ENCODE measurements at places on chromosomes 3 and 15. TPM values are rescaled to one million over a fixed set of nuclear protein-coding genes. Genes with fewer than 3 reads are reported as not detected.

DNA sequence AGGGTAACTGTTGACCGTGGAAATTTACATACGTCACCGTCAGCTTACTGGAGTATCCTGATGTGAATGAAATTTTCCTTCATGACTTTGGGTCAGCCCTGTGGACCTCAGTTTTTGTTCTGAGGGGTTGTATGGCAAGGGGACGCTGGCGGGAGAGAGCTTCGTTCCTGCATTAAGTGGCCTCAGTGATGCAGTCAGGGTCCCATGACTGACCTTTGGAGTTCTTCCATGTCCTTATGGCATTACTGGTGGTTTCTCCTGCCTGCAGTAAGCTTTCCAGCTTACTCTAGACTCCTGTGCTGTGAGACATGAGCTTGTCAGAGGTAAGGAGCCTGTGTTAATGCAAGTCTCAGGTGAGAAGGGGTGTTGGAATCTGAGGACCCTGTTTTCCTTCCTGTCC, 1.8 kb downstream of the CD276 start:
- peaks cover 31% of the 10 kb centered on the region for H3K27me3 ChIP-seq
- H3K27ac ChIP-seq = no peak overlapping the region
- no peak for DNase-seq
- no peak overlapping the region for H3K4me3 ChIP-seq
- H3K36me3 ChIP-seq = no peaks in the 10 kb centered on the region

GRCh38 chr15:76358453-76358852, 21.9 kb downstream of the ISL2 start:
- no peaks in the 10 kb centered on the region for H3K36me3 ChIP-seq
- no peaks in the 10 kb centered on the region for H3K4me1 ChIP-seq
- no peak for DNase-seq
- no peak overlapping the region for H3K4me3 ChIP-seq
- no peak overlapping the region for H3K27ac ChIP-seq

The ARID3B gene
- total RNA-seq = 32.9 TPM

GRCh38 chr3:157417247-157417646, 19.4 kb upstream of the PTX3 start:
- no peaks in the 10 kb centered on the region for H3K36me3 ChIP-seq
- no peaks in the 10 kb centered on the region for H3K4me1 ChIP-seq
- DNase-seq = no peak
- H3K4me3 ChIP-seq = no peak overlapping the region
- no peaks in the 10 kb centered on the region for H3K27me3 ChIP-seq
- no peak overlapping the region for H3K27ac ChIP-seq

DNA sequence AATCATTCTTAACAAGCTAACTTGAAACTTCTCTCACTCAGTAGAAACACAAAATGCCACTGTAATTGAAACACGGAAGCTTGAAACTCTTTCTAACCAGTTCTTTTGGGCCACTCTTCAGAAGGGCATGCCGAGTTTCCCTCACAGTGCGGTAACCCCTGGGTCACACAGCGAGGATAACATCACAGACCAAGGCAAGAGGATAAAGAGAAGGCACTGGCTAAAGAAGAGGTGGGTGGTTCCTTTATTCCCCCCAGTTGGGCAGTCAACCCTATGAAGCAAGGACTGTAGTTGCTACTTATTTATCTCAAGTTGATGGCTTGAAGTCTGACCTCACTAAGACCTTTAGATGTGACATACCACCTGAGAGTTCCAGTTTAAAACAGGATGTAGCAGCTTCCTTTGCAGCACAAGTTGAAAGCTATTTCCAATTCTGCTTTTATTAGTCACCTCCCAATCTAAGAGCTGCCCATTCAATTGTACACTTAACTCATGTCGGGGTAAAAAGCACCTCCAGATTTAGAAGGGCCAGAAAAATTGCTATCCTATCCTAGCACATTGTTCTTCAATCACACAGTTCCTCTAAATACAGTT, 272.4 kb downstream of the TIGIT start:
- no peak overlapping the region for H3K27ac ChIP-seq
- no peak for DNase-seq
- H3K4me3 ChIP-seq = no peak overlapping the region
- no peaks in the 10 kb centered on the region for H3K27me3 ChIP-seq
- H3K4me1 ChIP-seq = no peaks in the 10 kb centered on the region

The DAPK2 gene
- total RNA-seq = 2.9 TPM

- no peaks in the 10 kb centered on the region for H3K27me3 ChIP-seq
- no peak overlapping the region for H3K27ac ChIP-seq
- DNase-seq = no peak
- H3K4me3 ChIP-seq = no peak overlapping the region
- H3K36me3 ChIP-seq = no peaks in the 10 kb centered on the region
- H3K4me1 ChIP-seq = no peaks in the 10 kb centered on the region
These were observed 84.7 kb upstream of the PTX3 start for GRCh38 chr3:157351981-157352380.

The OR5H1 gene
- total RNA-seq = not detected

The MORC1 gene
- total RNA-seq = not detected

DNA sequence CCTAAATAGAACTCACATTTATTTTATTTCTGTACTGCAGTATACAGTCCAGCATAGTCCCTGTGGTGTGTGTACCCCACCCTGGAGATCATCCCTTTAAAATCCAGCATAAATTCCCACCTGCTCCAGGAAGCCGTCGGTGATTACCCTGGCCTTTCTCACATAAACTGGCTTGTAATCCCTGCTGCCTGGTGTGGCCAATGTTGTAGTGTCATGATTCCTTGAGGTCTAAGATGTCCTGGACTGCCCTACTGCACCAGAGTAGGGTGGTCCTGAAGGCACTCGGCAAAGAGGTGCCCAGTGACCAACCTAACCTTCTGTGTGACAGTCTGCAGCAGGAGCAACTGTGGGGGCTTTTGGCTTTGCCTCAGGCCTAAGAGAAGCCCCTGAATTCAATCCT, 58.9 kb downstream of the ITGA11 start:
- no peaks in the 10 kb centered on the region for H3K36me3 ChIP-seq
- DNase-seq = no peak
- no peak overlapping the region for H3K4me3 ChIP-seq

DNA sequence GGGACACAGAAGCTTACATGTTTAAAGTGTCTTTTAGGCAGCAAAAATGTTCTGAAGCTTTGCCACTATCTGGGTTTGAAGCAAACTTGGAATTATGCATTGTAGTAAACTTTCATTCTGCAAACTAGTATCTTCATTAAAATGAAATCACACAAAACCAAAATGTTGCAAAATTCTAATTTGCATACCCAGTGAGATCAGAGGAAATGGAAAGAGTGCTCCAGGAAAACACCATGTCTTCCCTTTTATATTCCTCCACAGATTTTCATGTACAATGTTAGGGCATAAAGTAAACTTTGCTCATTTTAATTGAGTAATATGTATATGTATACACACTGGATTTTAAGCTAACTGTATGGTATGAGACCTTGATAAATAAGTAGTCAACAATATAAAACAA, 23.9 kb downstream of the ANO10 start:
- H3K4me3 ChIP-seq = no peak overlapping the region
- no peaks in the 10 kb centered on the region for H3K27me3 ChIP-seq
- no peak for DNase-seq
- H3K4me1 ChIP-seq = no peaks in the 10 kb centered on the region

The SLC12A1 gene
- not detected for total RNA-seq
